ENCODE measurements at places on chromosomes 16 and 17.
A peak's percentile ranks its signal among the peaks of the same experiment; 100 is the strongest.

GRCh38 chr16:75754141-75754540 is 27.9 kb upstream of the CPHXL start:
- DNase-seq = no peak

- DNase-seq = no peak
Measured at GRCh38 chr16:2235695-2236336, 428 bp upstream of the DNASE1L2 start.

DNA sequence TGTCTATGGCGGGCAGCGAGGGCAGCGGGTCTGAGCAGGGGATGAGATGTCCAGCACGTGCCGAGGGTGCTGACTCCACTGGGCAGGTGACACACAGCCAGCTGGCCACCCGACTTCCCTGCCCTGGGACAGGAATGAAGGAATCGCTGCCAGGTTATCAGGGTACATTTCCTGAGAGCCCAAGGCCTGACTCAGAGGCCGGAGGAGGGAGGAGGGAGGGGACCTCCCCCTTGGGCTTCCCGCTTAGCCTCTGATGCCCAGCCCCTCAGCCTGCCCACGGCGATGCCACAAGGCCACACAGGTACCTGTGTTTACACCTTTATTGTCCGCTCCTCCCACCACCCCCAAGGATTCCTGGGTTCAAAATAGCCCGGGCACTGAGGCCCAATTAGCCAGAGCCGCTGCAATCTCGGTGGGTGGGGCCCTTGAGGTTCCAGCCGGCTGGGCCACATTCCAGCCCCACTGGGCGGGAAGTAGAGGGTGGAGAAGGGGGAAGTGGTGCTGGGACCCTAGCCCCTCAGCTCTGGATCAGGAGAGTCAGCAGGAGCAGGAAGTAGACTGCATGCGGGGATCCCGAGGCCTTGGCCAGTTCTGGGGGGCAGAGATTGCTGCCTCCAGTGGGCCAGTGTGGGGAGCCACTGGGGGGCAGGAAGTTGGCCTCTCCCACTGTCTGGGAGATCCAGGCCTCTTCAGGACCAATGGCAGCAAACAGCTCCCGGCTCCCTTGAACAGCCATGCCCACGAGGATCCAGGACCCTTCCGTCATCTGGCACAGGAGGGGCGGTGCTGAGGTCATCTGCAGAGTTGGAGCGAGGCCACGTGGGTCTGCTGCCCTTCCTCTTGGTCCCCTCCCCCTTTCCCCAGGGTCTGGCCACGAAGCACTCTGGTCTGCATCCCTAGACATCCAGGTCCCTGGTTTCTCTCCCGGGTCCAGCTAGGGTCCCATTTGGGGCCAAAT is 3.4 kb upstream of the PRSS8 start:
- no peak for DNase-seq

DNA sequence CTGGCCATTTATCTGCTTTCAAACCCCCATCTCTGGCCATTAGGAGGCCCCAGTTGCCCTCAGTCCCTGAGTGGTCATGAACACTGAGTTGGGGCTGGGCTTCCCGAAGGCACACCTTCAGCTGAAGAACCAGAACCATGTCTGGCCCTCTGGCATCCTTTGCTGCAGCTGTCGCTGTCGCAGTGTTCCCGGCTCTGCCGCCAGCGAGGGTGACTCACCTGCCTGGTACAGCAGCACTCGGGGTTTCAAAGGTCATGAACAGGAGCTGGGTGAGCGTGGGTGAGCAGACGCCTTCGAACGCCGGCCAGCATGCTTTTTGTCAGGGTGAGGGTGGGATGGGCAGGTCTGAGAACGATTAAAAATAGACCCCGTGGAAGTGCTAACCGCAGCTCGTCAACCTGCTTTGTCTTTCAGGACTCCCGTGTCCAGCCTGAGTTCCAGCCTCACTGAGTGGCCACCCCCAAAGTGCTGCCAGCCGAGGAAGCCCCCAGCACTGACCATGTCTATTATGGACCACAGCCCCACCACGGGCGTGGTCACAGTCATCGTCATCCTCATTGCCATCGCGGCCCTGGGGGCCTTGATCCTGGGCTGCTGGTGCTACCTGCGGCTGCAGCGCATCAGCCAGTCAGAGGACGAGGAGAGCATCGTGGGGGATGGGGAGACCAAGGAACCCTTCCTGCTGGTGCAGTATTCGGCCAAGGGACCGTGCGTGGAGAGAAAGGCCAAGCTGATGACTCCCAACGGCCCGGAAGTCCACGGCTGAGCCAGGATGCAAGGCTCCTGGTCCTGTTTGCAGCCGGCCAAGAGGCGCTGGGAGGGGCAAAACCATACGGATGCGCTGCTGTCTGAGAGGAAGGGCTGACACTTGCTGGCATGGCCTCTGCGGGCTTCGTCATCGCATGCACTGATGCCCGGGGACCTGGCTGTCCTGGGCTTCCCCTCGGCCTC is 7.6 kb downstream of the SNN start:
- DNase-seq = no peak

- no peak for DNase-seq
Measured at GRCh38 chr17:55794725-55795482, 44.1 kb downstream of the PCTP start.

- no peak for DNase-seq
Measured at GRCh38 chr17:27649929-27650328, 18.9 kb downstream of the LGALS9 start.

GRCh38 chr16:66850115-66850815 is 6.1 kb downstream of the CA7 start:
- DNase-seq = no peak

GRCh38 chr17:61247439-61247838 is 152.2 kb upstream of the TBX2 start:
- no peak for DNase-seq

- DNase-seq = no peak
Measured at GRCh38 chr16:18803569-18804462, 2.5 kb upstream of the ARL6IP1 start.

- no peak for DNase-seq
Measured at GRCh38 chr17:37769050-37769449, 24.2 kb upstream of the HNF1B start.

DNA sequence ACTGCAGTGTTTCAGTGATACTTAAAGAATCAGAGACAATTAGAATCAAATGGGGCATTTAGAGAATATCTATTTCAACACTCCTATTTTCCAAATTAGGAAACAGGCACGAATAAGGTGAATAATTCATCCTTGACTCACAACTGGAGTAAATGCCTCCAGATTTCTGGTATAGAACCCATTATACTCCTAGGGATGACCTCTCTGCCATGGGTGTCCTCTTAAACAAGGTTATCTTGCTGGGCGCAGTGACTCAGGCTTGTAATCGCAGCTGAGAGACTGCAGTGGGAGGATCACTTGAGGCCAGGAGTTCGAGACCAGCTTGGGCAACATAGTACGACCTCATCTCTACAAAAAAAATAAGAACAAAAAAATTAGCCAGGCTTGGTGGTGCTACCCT is 139.8 kb upstream of the ELAC2 start:
- no peak for DNase-seq

DNA sequence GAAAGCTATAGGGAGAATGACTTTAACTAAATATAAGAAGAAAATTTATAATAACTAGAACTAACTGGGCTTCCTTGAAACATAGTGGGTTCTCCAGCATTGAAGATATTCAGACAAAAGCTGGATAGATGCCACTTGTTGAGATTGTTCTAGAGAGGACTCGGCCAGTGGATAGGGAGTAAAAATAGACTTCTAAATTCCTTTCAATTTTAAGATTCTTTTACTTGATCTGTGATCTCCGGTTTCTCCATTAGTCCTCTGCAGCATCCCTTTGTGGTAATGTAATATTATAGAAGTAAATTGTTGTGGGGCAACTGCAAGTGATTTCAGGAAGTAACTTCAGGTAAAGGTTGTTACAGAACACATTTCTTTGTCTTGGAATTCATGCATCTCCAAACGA is 10.3 kb upstream of the RARA start:
- no peak for DNase-seq

- DNase-seq = no peak
Measured at GRCh38 chr17:82396601-82397435, 21.3 kb upstream of the HEXD start.

- DNase-seq = no peak
Measured at GRCh38 chr17:4585638-4585994, 1.3 kb downstream of the SMTNL2 start.

DNA sequence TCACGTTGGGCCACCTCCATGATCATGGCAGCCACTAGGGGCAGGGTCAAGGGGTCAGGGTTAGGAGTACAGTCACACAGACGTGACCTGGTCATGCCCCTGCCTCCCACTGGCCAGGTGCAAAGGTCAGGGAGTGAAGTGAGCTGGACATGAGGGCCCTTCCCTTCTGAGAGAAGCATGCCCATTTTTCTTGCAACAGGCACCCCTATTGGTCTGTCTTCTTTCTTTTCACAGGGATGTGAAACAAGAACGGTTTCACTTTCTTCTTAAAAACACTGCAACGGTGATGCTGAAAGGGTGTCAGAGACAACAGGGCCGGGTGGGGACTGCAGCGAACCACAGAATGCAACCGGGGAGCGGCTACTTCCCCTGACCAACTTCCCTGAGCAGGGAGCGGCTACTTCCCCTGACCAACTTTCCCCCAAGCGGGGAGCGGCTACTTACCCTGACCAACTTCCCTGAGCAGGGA is 52.1 kb upstream of the DOC2B start:
- no peak for DNase-seq

DNA sequence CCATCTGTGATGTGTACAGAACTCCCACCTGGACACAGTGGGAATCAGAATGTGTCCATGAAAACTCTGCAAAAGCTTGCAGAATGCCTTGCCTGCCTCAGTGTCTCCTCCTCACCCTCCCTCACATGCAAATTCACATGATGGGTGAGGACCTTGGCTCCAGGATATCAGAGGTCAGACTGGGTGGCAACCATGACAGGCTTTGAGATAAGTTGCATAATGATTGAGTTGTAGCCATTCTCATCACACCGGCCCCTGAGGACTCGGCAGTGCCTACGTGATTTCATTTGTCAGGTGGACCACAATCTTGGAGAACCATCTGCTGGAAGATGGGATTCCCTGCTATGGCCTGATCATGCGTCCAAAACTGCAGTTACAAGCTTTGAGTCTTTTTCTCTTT is 3.9 kb upstream of the ADCY9 start:
- no peak for DNase-seq

GRCh38 chr16:27432558-27432957 is 30.6 kb downstream of the IL21R start:
- DNase-seq = peak; percentile 17

GRCh38 chr16:22813223-22813947 is 577 bp upstream of the HS3ST2 start:
- peak; percentile 68 for DNase-seq

- DNase-seq = no peak
Measured at GRCh38 chr17:36846410-36847292, 90.6 kb upstream of the LHX1 start.

DNA sequence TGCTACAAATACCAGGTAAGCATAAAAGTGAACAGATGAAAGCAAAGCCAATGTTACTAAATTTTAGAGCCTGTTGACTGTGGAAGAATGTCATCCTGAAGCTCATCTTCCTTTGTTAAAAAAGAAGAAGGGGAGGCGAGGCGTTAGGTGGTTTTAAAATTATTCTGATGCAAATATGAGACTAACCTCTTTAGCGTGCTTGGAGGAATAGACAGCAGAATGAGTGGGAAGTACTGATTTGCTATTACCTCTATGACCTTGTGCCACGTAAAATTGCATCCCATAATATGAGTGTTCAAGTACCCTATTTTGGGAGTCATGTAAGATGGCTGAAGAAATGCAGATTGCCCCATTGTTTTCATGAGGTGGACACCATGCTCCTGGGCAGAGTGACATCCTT is 95.7 kb downstream of the ELAC2 start:
- no peak for DNase-seq

GRCh38 chr17:41863074-41863848 is 2.0 kb downstream of the KLHL11 start:
- peak; percentile 68 for DNase-seq

DNA sequence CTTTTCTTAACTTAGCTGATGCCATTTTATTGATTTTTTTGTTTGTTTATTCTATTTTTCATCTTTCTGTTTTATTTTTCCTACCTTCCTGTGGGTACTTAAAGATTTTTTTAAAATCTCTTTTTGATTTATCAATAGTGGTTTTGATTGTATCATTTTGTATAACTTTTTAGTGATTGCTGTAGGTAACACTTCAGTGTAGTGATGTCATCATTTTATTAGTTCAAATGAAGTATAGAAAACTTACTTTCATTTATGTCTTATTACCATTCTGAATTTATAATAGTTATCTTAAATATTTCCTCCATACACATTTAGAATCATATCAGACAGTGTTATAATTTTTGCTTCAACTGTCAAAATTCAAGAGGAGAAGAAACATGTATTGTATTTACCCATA is 115.9 kb downstream of the PHKB start:
- DNase-seq = no peak

- peak; percentile 82 for DNase-seq
Measured at GRCh38 chr17:2050300-2051060, 4.4 kb upstream of the HIC1 start.

GRCh38 chr16:22762486-22762885 is 51.5 kb upstream of the HS3ST2 start:
- no peak for DNase-seq

DNA sequence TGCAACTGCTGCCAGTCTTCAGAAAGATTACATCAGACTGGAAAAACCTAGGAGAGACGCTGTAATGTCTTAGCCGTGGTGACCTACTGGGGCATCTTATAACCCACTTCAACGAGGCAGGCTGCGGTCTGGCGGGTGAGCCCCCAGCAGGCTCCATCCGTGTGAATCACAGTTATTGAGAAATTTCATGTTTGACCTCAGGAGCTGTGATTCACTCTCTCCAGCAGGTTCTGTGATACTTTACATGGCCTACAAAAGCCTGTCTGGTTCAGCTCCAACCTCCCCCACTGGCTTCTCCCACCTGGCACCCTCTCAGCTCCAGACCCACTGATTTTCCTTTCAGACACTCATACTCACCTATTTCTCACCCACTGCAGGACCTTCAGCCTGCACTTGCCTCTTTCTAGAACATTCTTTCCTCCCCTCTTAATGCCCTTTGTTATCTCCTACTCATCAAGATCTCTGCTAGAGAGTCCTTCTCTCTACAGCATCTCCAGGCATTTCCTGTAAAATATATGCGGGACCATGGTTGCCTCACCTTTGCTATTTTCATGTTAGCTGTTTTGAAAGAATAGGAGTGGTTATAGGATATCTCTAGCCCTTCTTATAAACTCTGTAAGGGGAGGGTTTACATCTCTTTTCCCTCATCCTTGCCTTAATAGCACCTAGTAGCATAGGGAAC is 227.9 kb downstream of the MAF start:
- peak; percentile 61 for DNase-seq

- no peak for DNase-seq
Measured at GRCh38 chr17:4939546-4939795, 375 bp downstream of the SLC25A11 start.

- no peak for DNase-seq
Measured at GRCh38 chr16:51151435-51151960, 428 bp upstream of the SALL1 start.

- peak; percentile 65 for DNase-seq
Measured at GRCh38 chr16:24504472-24505345, 34.7 kb upstream of the RBBP6 start.

Measured in stimulated activated CD8-positive, alpha-beta memory T cell treated with anti-CD3 and anti-CD28 coated beads, Interleukin-4, amount 100 ng/mL, for 48 hours (primary cell).